ENCODE measurements at places on chromosomes 2 and 18.

GRCh38 chr18:37122877-37123276, 293.9 kb downstream of the KIAA1328 start:
- DNase-seq = no peak

DNA sequence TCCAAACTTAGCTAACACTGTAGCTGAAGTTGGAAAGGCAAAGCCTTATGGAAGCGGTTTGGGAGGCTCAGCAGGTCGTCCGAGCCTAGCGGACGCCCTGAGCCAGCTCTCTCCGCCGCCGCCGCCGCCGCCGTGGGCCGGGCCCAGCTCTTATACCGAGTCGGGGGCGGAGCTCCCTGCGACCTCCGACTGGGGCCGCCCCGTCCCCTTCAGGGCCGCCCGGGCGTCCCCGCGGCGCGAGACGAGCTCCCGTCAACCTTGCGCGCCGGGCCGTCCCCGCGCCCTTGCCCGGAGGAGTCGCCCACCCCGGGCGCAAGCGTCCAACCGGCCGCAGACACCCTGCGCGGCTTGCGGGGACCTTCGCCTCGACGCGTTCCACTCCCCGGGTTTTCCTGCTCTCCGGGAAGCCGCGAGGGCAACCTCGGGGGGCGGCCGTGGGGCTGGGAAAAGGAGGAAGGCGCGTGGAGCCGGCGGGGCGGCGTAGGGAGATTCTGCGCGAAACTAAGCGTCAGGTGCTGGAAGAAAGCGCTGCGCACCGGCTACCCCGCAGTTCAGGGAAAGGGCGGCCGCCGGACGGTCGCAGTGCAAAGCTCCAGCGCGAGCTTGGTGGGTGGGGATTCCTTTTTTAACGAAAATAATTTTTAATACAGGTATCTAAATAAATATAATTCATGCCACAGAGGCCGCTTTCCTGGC, at the start of gene SLC40A1:
Gene SLC40A1 (minus strand): TSS at position 129 of the 696 bp plus-strand sequence. CDS start 326 bp downstream, outside the sequence.
- peak; percentile 80 for DNase-seq

GRCh38 chr18:79819968-79820351, 22.2 kb downstream of the KCNG2 start:
- no peak for DNase-seq

DNA sequence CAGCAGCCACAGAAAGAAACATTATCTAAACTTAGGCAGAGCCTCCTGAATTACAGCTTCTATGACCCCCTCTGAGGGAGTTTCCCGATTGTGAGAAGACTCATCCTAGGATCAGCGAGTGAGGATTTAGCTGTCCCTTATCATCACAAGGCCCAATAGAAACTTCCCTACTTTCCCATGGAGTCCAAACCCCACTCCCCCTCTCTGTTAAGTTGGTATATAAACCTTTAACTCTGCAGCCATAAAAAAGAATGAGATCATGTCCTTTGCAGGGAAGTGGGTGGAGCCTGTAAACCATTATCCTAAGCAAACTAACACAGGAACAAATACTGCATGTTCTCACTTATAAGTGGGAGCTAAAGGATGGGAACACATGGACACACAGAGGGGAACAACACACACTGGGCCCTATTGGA, 78.8 kb downstream of the MYL12B start:
- DNase-seq = no peak

DNA sequence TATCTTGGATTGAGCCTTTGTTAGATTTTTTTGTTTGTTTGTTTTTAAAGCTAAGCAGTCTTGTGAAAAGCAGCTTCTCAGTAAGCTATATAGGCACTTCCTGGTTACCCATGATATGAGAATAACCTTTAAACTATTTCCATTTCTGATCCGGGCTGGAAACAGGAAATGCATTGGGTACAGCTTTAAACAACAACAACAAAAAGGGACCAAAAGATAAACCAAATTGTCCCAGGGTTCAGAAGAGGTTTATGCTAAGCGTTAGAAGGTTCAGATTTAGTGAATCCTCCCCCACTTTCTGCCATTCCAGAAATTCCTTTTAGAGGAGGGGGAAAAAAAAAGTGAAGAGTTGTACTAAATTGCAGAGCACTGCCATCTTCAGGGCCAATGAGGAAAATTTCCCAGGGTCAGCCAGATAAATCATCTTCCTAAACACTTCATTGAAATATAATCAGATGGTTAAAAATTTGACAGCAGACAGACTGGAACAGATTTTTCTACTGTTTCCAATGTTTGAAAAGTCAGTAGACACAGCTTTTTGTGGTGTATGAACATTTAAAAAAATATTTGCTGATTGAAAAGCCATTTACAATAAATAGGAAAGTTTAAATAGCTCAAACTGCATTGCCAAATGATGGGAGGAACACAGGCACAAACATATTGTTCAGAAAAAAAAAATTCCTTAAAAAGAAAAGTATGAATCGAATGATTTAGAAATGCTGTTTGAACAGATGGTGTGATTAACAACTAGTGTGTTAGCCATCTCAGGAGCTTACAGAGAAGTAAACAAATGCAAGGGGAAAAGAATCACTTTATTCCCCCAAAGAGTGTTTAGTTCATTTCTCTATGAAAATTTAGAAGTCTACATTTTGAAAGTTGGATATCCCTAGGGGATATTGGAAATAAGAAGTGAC, 189.9 kb upstream of the TANK start:
- DNase-seq = no peak

GRCh38 chr2:143525402-143525860, 396.2 kb downstream of the ARHGAP15 start:
- no peak for DNase-seq

- no peak for DNase-seq
Observed at GRCh38 chr2:11729362-11730212, 16.8 kb upstream of the LPIN1 start.
